Mesothelial cell of epicardium (in vitro differentiated cells): ENCODE measurements at places on chromosomes 16 and 17. TPM values are rescaled to one million over a fixed set of nuclear protein-coding genes. Genes with fewer than 3 reads are reported as not detected.

GRCh38 chr16:72210555-72210954 is 38.6 kb upstream of the PMFBP1 start:
- no peak for DNase-seq

GRCh38 chr16:1069154-1069553 is 3.4 kb upstream of the SSTR5 start:
- no peak for DNase-seq

- no peak for DNase-seq
Measured at GRCh38 chr16:54425681-54426552, 139.3 kb upstream of the IRX3 start.

- no peak for DNase-seq
Measured at GRCh38 chr17:66589892-66590291, 245.0 kb upstream of the CACNG5 start.

Gene C16orf95
- total RNA-seq = 4.5 to 6.2 TPM (median 4.6 TPM) in 3 replicates

DNA sequence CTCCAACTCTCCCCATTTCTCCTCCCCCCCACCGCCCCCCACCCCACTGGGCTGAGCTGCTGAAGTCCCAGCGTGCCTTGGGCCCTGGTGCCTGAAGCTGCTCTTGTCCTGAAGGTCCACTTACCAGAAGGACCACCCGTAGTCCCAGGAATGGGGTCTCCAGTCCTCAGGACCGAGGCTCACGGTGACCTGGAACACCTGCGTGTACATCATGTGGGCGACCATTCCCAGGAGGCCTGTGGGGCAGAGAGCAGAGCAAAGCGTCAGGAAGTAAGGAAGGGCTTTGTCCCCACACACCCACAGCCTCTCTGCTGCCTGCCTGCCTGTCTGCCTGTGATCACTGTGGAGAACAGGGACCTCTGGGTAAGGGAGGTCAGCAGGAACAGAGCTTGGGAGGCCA is 218.7 kb downstream of the GSG1L start:
- DNase-seq = no peak

DNA sequence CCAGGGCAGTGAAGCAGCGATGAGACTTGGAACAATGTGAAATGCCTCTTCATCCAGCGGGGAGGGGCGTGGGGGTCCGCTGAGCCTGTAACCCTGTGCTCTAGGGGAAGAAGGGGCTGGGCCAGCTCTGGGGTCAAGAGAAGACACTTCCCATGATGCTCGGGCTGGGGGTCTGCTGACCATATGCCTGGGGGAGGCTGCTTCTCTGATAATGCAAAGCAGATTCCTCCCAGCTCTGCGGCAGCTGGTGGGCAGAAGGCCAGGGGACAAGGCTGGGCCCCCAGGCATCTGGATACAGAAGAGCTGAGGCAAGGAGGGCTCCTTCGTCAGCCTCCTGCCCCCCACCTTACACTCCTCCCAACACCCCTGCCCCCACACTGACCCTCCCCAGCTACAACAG is 24.7 kb downstream of the NGFR start:
- no peak for DNase-seq

DNA sequence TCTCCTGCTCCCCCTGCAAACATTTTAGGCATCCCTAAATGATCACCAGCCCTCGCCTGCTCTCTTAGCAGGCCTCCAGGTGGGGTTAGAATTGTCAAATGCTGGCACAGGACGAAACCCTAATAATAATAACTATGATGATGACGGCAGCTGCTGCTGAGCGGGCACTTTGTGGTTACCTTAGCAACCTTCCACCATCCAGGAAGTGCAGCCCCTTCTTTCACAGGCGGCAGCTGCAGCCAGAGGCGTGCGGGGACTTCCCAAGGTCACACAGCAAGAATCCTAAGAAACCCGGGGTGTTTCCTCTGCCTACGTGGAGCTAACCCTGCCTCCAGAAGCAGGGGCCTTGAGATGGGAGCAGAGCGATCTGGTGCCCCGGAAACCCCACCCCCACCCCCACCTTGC is 22.4 kb upstream of the EIF1 start:
- no peak for DNase-seq

Gene ABCC6
- 2.6 to 4.2 TPM (median 3.2 TPM) in 3 replicates for total RNA-seq

DNA sequence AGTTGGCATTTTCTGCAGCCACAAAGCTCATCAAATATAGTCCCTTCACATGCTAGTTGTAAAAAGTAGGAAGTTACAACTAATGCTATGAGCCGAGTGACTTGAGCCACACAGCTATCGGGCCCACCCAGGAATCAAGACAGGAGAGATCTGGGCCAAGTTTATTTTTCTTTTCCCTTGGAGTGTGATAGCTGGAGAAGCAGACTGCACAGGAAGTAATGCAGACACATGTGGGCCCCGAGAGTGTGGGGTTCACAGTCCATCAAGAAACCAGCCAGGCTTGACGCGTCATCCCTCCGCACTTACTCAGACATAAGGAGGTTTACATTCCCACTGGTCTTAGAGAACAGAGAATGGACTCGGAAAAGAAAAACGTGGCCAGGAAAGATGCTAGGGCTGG is 403.1 kb upstream of the CDH11 start:
- no peak for DNase-seq

GRCh38 chr17:2172999-2173398 is 118.1 kb downstream of the HIC1 start:
- no peak for DNase-seq

DNA sequence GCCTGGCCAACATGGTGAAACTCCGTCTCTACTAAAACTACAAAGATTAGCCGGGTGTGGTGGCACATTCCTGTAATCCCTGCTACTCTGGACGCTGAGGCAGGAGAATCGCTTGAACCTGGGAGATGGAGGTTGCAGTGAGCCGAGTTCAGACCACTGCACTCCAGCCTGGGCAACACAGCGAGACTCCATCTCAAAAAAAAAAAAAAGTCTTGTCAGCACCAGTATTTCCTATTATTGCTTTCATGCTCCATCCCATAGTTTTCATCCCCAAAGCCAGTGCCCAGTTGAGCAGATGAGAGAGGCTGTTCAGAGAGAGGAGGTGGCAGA is 58.4 kb downstream of the WDR45B start:
- no peak for DNase-seq

Gene KRT34
- not detected in 3 replicates for total RNA-seq

DNA sequence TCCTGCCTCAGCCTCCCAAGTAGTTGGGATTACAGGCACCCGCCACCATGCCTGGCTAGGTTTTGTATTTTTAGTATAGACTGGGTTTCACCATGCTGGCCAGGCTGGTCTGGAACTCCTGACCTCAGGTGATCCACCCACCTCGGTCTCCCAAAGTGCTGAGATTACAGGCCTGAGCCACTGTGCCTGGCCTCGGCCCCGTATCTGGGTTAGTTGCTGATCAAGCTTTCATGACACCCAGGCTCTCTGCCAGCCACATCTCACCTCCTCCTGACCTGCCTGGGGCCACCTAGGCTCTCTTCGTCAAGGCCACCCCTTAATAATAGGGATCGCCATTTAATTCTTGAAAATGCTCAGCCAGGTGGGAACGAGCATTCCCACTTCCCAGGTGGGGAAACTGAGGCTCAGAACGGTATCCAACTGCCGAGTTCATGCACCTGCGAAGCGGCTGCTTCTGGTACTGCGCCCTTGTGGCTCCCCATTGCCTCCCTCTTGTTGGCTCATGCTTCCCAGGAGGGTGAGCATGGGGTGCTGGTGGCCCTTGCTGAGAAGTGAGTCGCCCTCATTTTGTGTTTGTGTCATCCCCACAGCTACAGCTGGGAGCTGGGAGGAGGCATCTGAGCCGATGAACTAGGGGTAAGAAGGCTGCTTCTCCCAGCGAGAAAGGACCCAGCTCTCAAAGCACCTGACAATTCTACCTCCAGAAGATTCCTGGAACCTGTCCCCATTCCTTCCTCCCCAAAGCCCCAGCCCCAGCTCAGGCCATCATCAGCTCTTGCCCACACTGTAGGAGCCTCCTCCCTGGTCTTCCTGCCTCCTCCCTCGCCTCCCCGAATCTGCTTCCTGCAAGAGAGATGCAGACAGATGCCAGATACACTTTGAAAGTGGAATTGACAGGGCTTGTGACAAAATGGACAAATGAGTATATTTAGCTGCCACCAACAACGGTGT is 17.3 kb upstream of the SNN start:
- no peak for DNase-seq

Gene HSD17B1
- total RNA-seq = 1.6 to 3.0 TPM (median 2.2 TPM) in 3 replicates

Gene CHRNE
- 1.5 to 1.9 TPM (median 1.7 TPM) in 3 replicates for total RNA-seq
